Adrenal gland (tissue), 19 donors: ENCODE measurements at places on chromosomes 4 and X.

GRCh38 chr4:25823632-25824031 is 39.2 kb downstream of the SEL1L3 start:
- DNase-seq: no peak

DNA sequence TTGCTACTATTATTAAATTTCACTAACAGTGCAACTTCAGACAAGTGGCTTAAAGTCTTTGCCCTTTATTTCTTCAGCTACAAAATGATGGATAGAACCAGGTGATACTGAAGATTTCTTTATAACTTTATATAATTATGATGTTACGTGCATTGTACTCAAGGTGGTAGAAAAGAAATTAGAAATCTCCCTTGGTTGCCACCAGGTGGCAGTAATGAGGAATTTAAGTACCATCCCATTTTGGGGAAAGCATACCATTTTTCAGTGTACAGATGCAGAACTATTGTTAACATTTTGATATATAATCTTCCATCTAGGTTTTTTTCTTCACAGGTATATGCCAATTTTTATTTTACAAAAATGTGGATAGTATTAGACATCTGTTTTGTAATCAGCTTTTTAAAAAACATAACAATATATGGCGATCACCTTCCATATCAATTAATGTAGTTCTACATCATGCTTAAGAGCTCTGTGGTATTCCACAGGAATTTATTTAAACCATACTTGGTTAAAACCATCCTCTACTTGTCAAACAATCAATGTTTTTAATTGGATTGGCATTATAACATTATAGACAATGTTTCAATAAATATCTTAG is 37.7 kb upstream of the RAB33B start:
- no peak for DNase-seq

DNA sequence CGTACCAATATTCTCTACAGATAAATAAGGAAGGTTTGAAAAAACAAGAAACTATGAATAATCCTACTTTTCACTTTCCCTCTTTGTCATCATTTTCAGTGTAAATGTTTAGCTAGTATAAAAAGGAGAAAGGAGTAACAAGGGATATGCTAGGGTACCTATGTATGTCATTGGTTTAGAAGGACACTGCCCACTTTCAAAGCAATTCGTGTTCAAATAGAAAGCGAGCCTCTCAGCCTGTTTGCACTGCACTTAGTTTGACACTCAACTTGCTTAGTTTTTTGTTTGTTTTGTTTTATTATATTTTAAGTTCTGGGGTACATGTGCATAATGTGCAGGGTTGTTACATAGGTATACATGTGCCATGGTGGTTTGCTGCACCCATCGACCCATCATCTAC is 21.6 kb upstream of the RXFP1 start:
- no peak for DNase-seq

GRCh38 chr4:1640190-1640589 is 43.9 kb downstream of the FAM53A start:
- DNase-seq: no peak

DNA sequence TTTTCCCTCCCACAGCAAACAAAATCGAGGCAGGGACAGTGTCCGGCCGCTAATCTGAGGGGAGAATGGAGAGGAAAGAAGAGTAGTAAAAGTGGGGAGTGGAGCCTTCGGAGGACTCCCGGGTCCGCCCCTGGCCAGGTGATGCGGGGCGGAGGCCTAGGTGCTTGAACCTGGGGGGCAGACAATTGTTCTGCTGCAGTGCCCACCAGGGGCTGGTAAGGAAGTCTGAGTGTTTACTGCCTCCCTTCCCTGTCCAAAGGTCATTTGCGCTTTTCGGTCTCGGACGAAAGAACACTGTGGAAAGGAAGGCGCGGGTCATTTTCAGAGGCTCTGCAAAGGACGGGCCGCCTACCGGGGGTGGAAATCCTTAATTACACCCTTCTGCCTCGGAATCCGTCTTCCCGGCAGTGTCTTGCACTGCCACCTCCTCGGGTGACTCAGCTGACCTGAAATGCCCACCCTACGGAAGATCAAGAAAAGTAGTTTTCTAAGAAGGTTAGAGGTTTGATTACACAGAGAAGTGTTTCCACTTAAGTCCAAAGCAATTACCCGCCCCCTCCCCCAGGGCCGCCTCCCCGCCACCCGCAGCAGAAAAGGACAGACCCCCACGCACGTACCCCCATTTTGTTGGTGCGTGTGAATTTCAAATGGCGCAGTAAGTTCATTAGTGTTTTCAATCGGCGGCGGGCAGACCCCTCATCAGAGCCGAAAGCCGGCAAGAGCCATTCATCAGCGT is 99.9 kb upstream of the TENM3 start:
- DNase-seq: peak; percentile 24

- DNase-seq: no peak
These were observed 5.1 kb downstream of the ELF4 start for GRCh38 chrX:130105244-130105643.

GRCh38 chr4:109410776-109411175 is 22.8 kb upstream of the SEC24B start:
- DNase-seq: no peak

- no peak for DNase-seq
These were observed 31.7 kb downstream of the BBS12 start for GRCh38 chr4:122764071-122764820.

- DNase-seq: no peak
These were observed 694.4 kb downstream of the TRAM1L1 start for GRCh38 chr4:116391020-116391419.

DNA sequence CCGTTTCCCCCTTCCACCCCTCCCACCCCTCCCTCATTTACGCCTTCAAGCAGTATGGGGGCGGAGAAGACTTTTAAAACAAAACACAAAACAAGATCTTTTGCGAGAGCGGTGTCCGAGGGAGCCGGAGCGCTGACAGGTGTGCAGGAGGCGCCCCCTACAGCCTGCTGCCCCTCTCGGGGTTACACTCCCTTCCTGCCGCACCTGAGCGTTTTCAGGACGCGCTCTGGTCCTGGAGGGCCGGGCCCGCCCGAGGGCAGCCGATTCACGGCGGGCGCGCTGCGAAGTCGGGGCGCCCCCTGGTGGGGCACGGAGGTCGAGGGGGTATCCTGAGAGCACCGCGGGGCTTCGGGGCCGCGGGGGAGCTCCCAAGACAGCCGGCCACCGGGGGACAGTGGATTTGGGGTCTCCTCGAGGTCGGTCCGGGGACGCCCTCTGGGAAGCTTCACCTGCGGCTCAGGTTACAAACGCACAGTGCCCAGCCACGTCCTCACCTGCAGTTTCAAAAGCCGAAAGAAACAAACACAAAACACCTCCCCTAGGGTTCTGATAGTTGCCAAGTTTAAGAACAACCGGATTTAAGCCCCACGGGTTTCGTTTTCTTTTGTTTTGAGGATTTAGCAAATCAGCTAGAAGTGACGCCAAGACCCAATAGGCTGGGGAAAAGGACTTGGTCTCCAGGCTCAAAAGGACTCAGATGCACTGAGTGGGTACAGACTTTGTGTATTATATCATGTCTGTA is 8.0 kb upstream of the NEUROG2 start:
- peak; percentile 40 for DNase-seq

GRCh38 chr4:181860157-181860556 is 383.0 kb upstream of the TENM3 start:
- DNase-seq: no peak

DNA sequence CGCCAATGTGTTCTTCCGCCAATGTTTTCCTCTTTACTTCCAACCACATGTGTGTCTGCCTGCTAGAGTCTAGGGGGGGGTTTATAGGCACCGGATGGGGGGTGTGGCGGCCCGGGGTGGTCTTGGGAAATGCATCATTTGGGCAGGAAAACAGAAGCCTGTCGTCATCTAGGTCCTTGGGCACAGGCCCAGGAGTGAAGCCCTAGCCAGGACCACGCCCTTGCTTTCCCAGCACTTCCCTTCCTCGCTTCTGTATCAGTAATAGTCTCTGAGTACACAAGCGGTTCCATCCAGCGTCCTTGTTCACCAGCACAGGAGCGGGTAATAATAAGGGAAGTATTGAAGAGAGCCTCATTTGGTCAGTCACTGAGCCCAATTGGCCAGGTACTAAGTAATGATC is 74.5 kb downstream of the QDPR start:
- DNase-seq: no peak

- peak; percentile 69 for DNase-seq
These were observed 944 bp downstream of the SNX25 start for GRCh38 chr4:185210102-185210981.

GRCh38 chr4:86910820-86911684 is 18.8 kb upstream of the C4orf36 start:
- DNase-seq: no peak

DNA sequence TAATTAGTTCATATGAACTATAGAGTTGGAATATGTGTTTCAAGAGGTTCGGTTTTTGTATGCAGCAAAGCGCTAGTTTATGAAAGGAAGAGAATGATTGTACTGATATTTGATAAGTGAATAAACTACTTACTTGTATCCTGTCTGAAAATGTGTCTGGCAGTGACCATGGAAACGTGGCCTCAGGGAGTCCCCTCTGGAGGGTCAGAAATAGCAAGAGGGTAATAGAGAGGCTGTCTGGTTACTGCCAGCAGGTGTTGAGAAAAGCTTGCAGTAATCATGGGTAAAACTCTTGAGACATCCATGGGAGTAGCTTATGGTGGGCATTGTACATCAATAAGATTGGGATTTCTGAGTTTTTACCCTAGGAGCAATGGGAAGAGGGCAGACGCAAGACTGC is 77.1 kb downstream of the DCLK2 start:
- DNase-seq: no peak

DNA sequence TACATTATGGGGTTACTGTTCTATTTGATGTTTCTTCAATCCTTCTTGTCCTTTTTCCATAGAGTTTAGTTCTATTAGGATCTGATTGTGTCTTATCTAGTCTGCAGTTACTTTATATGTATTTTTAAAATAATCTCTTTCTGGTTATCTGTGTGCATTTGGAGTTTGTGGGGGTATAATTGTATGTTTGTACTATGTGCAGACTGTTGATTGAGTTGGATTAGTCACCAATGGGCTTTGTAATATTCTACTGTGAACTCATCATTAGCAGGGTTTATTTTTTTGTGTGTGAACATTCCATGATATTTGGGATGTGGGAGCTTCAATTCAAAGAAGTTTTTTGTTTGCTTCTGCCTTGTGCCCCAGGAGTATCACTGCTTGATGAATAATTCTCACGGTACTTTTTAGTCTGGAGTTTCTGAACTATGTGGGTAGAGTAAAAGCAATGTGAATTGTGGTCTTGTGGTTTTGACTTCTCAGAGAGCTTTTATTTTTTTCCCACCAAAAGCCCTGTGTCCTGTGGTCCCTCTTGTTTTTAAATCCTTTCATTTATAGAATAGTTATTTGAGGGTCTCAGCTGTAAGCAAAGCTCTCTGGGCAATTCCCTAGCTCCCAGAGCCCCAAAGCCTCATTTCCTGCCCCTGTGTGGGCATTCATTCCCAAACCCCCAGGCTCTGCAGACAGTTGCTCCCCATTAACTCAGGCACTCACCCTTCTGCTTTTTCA is 127.8 kb downstream of the PHKA2 start:
- DNase-seq: no peak

- DNase-seq: no peak
These were observed 25.1 kb downstream of the MSX1 start for GRCh38 chr4:4884611-4885010.

DNA sequence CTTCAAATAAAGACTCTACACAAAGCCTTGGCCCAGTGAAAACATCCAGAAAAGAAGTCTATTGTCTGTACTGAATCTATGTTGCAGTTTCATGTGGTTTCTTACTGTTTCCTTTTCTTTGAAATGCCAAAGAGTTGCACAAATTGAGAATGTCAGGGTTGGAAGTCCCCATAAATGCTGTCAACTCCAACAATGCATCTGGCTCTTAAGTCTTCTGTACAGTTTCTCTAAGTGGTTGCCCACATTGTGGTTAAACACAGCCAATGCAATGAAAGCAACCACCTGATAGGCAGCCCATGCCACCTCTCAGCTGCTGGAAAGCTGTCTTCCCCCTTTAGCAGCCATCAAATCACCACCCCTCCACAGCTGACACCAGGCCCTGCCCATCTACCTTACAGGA is 67.2 kb upstream of the C1GALT1C1 start:
- DNase-seq: no peak

GRCh38 chrX:41382714-41383645 is 49.0 kb downstream of the DDX3X start:
- no peak for DNase-seq

GRCh38 chr4:183986971-183987946 is 82.2 kb downstream of the STOX2 start:
- peak; percentile 92 for DNase-seq

GRCh38 chr4:8159537-8160232 is 1.1 kb upstream of the ABLIM2 start:
- DNase-seq: no peak

DNA sequence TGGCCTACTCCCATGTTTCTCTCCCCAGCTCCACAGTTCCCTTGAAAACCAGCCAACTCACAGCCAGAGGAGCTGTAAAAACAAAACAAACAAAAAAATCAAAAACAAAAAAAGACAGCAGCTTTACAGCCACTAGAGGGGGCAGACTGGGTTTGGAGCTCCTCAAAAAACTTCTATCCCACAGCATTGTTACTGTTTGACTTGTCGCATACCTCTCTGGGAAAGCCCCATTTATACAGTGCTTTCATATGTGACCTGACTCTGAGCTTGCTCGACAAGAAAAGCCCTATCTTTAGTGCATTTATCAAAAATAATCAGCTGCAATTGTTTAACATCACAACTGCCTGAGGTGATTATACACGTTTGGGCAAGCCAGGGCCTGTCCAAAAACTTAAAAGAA is 21.6 kb downstream of the TSPAN6 start:
- no peak for DNase-seq

GRCh38 chr4:152500800-152501434 is 35.0 kb downstream of the FBXW7 start:
- peak; percentile 77 for DNase-seq

GRCh38 chrX:130682990-130683389 is 220.0 kb downstream of the ENOX2 start:
- DNase-seq: no peak

DNA sequence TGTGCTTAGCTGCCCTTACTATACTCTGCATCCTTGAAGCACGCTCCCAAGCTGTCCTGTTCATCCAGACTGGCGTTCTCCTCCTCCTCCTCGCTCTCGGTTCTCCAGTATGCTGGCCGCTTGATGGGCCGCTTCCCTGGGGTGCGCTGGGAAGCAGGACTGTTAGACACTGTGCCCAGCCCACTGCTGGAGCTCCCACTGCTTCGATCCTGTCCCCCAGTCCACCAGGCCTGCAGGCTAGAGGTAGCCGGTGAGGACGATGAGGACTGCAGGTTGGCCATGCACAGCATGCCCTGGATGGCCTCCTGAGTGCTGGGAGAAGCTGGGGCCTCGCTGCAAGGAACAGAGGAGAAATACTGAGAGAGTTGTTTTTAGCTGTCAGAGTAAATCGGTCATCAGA is 59.4 kb downstream of the PHF8 start:
- no peak for DNase-seq

- DNase-seq: no peak
These were observed 6.0 kb downstream of the PDZD4 start for GRCh38 chrX:153824348-153824747.

- no peak for DNase-seq
These were observed 3.4 kb upstream of the CPLX1 start for GRCh38 chr4:829291-829690.

DNA sequence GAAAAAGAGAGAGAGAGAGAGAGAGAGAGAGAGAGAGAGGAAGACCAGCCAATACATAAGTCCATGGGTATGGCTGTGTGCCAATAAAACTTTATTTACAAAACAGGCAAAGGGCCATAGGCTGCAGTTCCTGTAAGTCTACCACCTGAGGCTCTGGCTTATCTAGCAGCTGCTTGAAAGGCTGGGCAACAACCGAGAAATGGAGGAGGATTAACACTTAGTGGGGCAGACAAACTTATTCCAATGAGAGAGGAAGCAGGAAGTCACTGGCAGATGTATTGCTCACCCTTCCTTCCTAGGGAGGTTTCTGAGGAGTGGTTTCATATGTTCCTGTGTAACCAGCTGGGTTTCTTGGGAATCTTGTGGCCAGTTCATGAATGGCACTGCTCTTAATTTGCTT is 4.7 kb upstream of the GPR143 start:
- DNase-seq: no peak
